ENCODE measurements at places on chromosomes 12 and 14.

DNA sequence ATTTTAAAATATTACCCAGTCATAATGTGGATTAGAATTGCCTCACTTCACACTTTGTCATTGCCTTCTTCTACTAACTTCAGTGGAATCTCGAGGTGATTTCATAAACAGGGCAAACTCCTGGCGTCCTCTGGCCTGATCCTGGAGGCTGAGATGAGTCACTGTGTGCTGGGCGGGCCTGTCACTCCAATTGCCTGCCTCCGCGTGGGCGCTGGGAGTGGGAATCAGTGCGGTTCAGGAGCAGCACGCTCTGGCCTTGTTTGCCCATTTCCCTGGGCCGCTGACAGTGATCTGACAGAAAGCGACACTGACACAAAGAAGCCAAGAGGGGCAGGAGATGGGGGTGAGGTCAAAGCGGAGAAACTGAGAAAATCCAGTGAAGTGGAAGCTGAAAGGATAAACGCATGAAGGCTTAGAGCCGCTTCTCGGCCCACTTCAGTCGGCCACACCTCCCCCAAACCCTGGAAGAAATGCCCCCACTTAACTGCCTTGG is 29.7 kb downstream of the LGR5 start:
- no peak for DNase-seq

DNA sequence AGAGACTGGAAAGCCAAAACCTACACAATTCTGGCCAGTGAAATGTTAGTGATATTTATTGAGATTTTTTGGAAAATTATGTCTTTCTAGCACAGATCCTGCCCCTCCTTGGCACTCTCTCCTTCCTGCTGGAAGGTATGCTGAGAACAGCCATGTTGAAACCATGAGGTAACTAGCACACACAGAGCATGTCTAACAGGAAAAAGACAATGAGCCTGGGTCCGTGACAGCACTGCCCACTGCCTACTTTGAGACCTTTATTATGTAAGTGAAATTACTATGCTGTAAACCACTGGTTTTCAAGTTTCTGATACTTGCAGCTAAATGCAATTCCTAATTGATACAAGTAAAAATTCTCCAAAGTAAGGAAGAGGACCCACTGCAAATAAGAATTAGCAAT is 81.6 kb upstream of the SINHCAF start:
- DNase-seq, result no peak

DNA sequence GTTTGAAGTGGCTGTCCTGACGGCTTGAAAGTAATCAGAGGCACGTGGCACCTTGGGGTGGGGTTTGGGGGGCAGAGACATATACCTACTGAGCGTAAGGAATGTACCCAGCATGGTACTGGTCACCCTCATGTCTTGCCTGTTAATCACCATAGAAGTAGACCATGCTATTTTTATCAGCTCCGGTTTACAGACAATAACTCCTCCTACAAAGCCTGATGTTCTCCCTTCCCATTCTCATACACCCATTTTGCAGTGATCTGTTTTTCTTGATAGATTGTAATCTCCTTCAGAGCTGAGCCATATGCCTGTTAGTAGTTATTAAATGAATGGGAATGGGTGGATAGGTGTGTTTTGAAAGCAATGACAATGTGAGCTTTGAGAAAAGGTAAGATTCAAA is 10.5 kb downstream of the EVL start:
- no peak for DNase-seq

DNA sequence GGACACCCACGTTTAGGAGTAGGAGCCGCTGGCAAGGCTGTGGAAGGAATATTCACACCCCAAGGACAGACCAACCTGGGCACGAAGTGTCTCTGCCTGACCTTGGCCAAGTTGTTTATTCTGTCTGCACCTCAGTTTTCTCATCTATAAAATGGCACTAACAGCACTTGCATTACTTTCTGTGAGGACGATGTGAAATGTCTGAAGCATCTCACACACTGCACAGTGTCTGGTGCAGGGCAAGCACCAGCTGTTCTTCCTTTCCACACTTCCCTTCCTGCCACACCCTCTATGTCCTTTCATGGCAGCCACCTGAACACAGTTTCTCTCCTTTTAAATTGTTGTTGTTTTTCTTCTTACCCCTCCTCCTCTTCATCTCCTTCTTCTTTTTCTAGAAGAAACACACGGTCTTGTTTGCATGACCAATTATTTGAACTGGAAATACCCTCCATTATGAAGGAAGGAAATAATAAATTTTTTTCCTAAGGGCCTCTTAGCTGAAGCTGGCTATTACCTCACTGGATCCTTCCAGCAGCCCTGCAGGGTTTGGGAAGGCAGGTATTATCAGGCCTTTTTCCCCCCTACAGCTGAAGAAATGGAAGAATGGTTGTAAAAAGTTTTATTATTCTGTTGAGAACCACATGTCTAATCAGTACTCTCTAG is 42.9 kb upstream of the ATP23 start:
- peak; percentile 23 for DNase-seq

DNA sequence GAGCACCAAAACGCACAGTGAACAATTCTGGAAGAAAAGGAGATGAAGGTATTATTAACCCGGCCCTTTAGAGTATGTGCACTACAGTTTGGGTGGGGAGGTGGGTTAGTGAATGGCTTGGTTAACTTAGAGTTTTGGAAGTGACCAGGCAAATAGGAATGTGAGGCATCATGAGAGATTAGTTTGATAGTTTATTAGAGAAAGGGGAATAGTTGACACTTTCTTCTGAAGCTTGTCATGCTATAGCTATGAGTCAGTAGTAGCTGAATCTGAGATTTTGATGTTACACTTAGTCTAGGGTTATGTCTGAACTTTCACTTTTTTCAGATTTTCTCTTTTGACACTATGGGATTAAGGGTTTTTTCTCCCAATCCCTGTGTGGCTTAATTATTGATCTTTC is 567.2 kb downstream of the SNAPC1 start:
- no peak for DNase-seq

- peak; percentile 13 for DNase-seq
These were observed 9.0 kb downstream of the ARHGDIB start for GRCh38 chr12:14952299-14952921.

DNA sequence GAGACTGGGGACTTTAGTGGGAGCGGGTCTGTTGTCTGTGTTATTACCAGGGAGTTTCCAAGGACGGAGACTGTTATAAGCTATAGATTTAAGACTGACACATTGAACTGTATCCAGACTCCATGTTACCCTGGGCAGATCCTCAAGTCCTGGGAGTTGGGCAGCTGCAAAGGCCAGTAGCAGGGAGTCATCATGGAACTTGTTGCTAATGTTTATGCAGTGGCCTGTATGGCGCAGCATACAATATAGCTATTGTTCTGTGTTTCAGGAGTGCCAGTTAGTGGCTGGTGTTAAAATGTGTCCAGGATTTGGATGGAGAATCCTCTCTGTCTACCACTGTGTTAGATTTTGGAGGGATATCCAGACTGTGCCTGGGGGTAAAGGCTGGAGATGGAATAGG is 31.7 kb downstream of the SMOC1 start:
- DNase-seq, result no peak

- DNase-seq, result no peak
These were observed 6.6 kb downstream of the PDE6H start for GRCh38 chr12:14979468-14979867.

- no peak for DNase-seq
These were observed 236.1 kb upstream of the NPAS3 start for GRCh38 chr14:32702562-32702961.

DNA sequence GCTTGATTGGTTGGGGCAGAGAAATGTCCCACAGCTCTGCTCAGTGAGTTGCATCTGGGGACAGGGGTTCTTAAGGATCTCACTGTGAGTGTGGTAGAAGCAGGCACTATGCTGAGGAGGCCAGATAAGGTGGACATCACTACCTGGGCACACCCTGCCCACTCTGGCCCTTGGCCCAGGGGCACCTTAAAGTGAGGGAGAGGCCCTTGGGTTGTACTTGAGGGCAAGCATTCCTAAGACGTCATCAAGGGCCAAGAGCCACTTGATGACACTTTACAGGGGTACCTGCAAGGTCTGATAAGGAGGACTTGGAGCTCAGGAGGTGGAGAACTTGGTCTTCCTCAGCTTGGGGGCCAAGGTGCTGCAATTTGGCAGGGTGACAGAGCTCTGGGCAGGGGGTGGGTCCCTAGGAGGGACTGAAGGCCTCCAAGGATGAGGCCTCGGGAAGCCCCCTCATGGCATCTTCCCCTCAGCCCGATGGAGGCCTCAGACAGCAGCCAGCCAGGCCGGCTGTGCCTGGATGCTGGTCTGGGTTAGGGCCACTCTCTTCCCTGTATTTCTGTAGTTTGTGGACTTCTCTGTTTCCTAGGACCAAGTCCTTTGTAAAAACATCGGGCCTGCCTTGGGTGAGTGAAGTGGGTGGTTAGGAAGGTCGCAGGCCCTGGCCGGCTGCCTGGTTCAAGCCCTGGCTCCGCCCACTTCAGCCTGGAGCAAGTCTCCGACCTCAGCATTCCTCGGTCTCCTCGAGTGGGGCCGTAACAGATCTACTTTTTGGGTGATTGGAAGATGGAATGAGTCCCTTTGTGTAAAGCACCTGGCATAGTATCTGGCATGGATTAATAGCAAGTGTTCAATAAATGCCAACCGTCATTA is 24.8 kb downstream of the GPR68 start:
- no peak for DNase-seq
